Colonic mucosa (tissue), 4 donors: ENCODE measurements at places on chromosomes 6 and 20. TPM values are rescaled to one million over a fixed set of nuclear protein-coding genes. Genes with fewer than 3 reads are reported as not detected.
A peak's percentile ranks its signal among the peaks of the same experiment; 100 is the strongest.

DNA sequence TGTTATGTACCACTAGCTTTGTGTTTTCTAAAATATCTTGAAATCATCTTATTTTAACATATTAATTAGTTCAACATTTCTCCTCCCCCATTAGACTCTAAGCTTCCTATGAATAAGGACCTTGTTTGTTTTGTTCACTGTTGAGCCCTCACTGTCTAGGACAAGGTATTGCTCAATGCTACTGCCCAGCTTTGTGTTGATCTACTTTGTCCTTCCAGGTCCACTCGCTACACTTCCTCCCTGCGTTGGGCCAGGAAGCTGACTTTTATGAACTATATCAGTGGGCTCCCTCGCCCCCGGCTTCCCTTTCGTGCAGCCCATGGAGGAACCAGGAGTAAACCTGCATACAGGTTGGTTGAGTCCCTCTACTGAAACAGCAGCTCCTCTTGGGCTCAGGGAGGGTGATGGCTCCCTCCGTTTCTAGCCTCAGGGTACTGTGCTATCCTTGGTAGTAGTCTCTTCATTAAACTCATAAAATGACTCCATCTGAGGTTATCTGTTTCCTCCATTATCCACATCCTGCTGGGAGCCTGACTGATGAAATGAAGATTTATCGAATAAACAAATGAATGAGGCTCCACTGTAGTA, 272.5 kb downstream of the CLIC5 start:
- no peak for DNase-seq

DNA sequence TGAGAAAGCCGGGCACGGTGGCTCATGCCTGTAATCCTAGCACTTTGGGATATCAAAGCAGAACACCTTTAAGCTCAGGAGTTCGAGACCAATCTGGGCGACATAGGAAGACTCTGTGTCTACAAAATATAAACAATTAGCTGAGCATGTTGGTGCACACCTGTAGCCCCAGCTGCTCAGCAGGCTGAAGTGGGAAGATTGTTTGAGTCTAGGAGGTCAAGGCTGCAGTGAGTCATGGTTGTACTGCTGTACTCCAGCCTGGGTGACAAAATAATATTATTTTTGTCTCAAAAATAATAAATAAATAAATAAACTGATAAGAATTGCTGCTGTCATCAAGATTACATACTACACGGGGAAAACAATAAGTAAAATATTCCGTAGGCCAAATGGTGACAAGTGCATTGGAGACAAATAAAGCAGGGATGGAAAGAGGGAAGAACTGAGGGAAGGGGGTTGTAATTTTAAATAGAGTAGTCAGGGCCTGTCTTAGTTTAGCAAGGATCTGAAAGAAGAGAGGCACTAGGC, 14.0 kb upstream of the TOP1 start:
- no peak for DNase-seq

DNA sequence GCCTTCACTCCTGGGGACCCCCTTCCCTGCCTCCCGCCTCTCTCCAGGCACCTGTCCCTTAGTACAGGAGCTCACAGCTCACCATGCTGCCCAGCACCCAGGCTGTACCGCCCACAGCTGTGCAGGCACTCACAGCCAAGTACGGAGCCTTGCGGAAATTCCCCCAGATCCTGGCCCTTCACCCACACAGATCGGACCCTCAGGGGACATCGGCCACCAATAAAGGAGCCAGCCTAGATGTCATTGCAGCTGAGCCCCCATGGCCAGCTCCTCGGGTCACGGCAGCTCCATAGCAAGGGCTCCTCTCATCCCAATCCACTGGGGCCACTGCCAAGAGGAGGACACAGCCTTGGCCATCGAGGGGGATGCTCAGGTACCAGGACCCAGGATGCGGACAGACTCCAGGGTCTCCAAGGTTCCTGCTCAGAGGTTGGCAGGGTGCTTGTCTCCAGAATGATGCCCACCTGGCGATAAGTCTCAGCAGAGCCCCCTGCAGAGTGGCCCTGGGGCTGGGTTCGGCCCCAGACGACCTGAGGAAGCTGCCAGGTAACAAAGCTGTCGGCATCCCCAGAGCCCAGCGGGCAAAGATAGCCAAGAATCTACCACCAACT, 82.3 kb downstream of the YTHDF1 start:
- no peak for DNase-seq

- peak; percentile 20 for DNase-seq
Observed at GRCh38 chr6:125749865-125750691, 646 bp downstream of the HEY2 start.

DNA sequence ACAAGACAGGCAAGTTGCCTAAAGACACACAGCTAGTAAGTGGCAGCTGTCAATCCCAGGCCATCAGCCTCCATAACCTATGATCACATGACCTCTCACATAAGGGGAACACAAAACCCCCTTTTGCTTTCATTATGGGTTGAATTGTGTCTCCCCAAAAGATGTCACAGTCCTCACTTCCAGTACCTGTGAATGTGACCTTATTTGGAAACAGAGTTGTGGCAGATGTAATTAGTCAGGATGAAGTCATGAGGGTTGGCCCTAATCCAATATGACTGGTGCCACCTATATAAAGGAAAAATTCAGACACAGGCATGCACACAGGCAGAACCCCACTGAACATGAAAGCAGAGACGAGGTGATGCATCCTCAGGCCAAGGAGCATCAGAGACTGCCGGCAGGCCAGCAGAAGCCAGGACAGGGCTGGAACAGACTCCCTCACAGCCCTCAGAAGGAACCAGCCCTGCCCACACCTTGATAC, 33.6 kb downstream of the GFOD1 start:
- DNase-seq, result no peak

- no peak for DNase-seq
Observed at GRCh38 chr20:57203986-57204385, 62.5 kb downstream of the BMP7 start.

DNA sequence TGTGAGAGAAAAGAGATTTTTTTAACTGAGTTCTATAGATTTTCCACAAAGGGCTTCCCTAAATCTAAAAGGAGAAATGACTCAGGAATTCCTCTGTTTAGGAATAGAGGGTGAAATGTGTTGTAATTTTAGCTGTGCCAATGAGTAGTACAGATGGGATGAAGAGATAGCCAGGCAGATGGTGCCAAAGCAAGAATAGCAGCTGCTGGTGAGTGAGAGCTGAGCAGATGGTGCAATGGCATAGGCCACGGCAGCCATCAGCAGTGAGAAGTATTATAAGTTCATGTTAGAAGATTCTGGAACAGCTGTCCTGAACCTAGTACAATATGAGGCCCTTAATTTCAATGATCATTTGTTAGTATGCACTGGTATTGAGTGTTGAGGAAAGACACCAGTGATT, 40.2 kb upstream of the CRISP1 start:
- no peak for DNase-seq

- DNase-seq, result peak; percentile 26
Observed at GRCh38 chr20:58073945-58074856, 154.3 kb downstream of the ANKRD60 start.

GRCh38 chr6:166165558-166166313, 1.9 kb downstream of the TBXT start:
- DNase-seq, result no peak

- no peak for DNase-seq
Observed at GRCh38 chr20:39290575-39290974, 328.4 kb downstream of the DHX35 start.

- DNase-seq, result no peak
Observed at GRCh38 chr6:87851674-87852299, 149.8 kb upstream of the AKIRIN2 start.

PGC gene
- 1.7 TPM for total RNA-seq

C20orf144 gene
- total RNA-seq, result not detected

NSFL1C gene
- total RNA-seq, result 76.0 TPM

DNMT3B gene
- 3.3 TPM for total RNA-seq
